ENCODE measurements at places on chromosomes 7 and 10. TPM values are rescaled to one million over a fixed set of nuclear protein-coding genes. Genes with fewer than 3 reads are reported as not detected.
A peak's percentile ranks its signal among the peaks of the same experiment; 100 is the strongest.

GRCh38 chr10:32346551-32347362, at the start of gene EPC1:
Gene EPC1 (minus strand): TSS chr10:32347158. CDS start chr10:32346915, 243 bp downstream.
- peak; percentile 88 for DNase-seq

- DNase-seq: no peak
Observed at GRCh38 chr7:50431316-50431715, 18.8 kb downstream of the FIGNL1 start.

The MCMBP gene
- total RNA-seq: 74.3 TPM

DNA sequence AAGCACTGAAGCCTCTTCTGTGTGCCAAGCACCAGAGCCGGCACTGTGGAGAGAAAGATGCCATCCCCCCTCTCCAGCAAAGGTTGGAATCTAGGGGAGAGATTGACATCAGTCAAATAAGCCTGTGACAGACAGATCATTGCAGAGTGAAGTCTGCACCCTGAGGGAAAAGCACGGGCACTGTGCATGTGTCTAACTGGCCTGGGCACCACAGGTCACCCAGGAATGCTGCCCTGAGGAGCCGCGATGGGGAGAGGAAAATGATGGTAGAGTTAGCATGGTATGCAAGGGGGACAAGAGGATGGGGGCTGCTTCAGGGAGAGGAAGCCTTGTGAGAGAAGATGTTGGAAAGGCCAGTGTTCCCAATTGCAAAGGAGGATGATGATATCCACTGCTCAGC, 261.0 kb downstream of the GRID1 start:
- no peak for DNase-seq

- DNase-seq: no peak
Observed at GRCh38 chr7:81973117-81973516, 203.3 kb upstream of the HGF start.

- no peak for DNase-seq
Observed at GRCh38 chr7:34062826-34063225, 157.5 kb downstream of the BMPER start.

GRCh38 chr10:102727037-102727818, 12.8 kb downstream of the SFXN2 start:
- DNase-seq: no peak

The CCDC3 gene
- total RNA-seq: 3.9 TPM

DNA sequence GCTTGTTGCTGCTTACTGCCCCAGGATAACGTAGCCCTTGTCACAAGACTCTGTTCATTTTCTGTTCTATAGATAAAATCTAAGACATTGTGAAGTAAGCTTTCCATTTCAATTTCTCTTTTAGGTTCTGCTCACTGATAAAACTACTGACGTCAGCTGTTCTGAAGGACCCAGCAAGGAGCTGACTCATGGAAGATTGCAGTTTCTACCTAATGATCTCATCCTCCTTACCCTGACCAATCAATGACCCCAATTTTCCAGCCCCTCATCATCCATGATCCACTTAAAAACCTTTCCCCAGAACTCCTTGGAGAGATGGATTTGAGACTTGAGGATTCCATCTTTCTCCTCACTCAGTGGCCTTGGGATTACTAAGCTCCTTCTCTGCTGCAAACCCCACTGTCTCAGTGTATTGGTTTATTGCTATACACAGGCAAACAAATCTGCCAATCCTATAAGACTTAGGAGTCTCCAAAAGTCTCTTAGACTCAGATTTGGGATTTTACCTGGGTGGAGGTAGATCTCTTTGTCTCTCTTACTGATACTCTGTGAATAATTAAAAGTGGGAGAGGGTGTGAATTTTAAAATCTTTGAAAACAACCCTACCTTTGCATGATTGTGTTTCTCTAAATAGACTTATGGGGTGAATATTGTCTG, 109.2 kb upstream of the TRIM24 start:
- DNase-seq: no peak

The HOGA1 gene
- 0.08 TPM for total RNA-seq

The MOGAT3 gene
- total RNA-seq: not detected

The ABI1 gene
- total RNA-seq: 18.6 TPM

DNA sequence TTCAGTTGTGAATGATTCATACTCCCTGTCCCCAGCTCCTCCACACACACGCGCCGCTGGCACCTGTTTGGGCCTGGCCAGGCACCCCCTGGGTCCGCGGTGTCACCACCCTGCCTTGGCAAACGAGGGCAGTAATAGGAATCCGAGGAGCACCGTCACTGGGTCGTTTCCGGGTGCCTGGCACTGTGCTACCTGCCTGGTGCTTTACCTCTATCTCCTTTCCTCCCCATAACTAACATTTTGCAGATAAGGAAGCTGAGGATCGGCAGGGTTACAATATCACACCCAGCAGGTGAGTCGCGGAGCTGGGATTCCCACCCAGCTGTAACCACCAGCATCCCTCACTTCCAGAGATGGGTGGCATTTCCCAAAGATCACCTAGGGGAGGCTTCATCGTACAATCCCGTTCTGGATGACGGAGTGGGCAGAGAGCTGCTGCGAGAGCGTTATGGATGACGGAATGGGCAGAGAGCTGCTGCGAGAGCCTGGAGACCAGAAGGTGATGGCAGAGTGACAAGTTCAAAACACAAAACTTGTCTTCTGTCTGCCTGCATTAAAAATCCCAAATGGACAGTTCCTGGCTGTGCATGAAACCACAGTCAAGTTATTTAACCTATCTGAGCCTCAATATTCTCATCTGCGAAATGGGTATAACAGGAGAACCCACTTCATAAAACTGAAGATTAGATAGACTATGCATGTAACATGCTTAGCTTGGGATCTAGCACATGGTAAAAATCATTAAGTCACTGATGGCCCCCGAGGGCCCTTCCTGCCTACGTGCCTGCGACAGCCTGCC, 1.1 kb upstream of the HSPA12A start:
- DNase-seq: no peak

DNA sequence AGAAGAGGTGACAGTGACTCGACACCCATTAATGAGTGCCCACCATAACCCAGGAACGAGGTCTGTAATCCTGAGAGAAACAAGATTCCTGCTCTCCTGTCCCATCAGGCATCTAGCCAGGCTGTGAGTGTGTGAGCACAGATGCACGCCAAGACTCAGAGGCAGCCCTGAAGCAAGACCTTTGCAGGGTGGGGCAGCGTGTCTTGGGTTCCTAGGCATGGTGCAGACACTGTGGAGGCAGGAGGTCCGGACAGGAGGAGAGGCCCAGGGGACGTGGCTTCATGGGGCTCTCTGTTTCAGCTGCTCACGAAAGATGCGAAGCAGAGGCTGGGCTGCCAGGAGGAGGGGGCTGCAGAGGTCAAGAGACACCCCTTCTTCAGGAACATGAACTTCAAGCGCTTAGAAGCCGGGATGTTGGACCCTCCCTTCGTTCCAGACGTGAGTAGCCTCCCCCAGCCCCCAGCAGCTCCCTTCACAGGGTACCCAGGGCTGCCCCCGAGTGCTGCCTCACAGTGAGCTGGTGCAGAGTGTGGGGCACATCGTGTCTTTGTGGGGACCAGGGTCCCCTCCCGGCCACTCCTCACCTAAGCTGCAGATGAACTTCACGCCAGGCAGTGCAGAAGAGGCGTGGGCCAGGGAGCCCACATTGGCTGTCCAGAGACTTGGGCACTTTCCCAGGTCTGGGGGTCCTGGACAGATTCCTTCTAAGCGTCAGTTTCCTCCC, 94.5 kb downstream of the RGS10 start:
- peak; percentile 55 for DNase-seq

GRCh38 chr10:13890233-13891127, 303.7 kb downstream of the PRPF18 start:
- peak; percentile 67 for DNase-seq

DNA sequence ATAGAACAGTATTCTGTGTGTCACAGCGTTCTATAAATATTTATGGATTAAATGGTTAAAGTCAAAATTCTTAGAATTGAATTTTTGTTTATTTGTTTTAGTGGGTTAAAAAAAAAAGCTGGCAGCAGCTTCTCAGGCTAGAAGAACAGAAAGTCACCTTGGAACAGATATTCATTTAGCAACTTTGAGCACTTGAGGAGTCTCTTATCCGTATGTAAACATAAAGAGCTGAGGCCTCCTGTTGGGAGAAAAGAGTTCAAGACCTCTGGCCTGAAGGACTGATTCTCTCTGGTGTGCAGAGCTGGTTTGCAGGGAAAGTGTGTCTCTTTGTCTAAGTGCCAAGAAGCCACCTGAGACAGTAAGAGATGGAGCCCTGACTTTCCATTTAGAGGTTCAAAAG, 109.9 kb downstream of the HERPUD2 start:
- no peak for DNase-seq

The ADGRA1 gene
- not detected for total RNA-seq

- DNase-seq: peak; percentile 40
Observed at GRCh38 chr7:46321556-46322205, 400.6 kb upstream of the IGFBP3 start.

DNA sequence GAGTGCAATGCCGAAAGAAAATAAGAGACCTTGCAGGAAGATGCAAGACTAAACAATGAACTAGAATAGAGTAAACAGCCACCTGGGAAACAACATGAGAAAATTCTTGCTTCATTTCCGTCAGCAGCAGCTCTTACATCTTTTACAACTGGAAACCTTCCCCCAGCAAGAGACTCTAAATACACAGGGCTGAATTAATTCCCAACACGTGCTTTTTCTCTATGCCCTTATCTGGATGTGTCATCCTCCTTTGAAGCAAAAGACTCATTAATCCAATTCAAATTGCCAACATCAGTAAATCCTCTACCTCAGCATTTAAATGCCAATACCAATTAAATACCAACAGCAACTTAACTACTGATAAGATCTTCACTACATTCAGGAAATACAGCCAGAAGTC, 99.0 kb upstream of the PDE1C start:
- DNase-seq: peak; percentile 24

DNA sequence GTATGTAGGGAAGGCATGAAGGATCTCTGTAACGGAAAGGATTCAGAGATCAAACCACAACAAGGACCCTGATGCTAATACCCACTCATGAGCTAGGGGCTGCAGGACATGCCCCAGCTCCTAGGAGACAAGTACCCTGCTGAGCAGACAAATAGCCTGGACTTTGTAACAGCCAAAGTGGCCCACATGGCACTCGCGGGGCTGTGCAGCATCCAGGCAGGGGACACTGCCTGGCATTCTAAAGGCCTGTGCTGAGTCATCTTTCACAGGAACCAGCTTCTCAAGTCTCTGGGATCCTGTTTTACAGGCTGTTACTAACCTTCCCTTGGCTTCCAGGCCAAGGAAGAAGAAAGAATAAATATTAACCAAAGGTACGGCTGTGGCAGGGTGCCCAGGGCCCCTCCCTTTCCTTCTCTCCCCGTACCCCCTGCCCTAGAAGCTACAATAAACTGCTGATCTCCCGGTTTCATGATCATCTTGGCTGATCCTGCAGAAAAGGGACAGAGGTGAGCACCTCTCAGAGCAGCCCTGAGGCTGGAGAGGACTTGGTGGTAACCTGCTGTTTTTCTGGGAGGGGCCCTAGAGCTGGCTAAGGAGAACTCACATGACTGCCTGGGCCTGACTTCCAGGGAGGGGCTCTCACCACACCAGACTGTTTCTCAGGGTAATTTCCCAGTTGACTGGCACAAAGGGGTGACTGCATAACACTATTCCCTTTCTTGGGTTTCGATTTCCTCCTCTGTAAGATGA, 4.2 kb upstream of the RPEL1 start:
- peak; percentile 46 for DNase-seq

- DNase-seq: peak; percentile 91
Observed at GRCh38 chr7:149310113-149310836, 48.3 kb downstream of the ZNF783 start.

DNA sequence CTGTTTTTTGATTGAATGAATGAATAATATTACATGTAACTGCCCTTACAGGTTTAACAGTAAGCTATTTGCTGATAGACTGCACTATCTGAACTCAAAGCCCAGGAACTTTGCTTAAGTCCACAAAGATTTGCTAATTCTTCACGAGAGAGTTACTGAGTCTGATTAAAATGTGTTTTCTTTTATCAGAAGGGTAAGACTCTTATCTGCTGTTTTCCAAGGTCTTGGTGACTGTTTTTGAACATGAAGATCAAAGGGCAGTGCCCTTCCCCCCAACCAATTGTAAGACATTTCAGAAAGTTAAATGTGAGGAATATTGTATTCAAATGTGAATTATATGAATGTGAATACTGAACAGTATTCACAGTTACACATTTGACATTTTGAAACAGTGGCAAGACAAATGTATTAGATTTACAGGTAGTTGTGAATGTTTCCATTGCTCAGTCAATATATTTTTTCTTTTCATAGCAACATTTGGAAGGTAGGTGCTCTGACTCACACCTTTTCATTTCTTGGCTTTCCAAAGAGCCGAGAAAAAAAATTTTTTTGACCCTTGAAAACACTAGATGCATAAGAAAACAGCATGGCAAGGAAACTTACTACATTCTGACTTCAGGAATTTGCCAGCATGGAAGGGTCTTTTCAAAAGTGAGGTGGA, 62.7 kb downstream of the DKK1 start:
- no peak for DNase-seq

- DNase-seq: no peak
Observed at GRCh38 chr10:128221117-128221516, 94.9 kb upstream of the MKI67 start.

Measured in fibroblast of the aortic adventitia (primary cell).